ENCODE measurements at places on chromosomes 7 and 10. TPM values are rescaled to one million over a fixed set of nuclear protein-coding genes. Genes with fewer than 3 reads are reported as not detected.

Gene PNLIPRP3
- total RNA-seq: not detected

DNA sequence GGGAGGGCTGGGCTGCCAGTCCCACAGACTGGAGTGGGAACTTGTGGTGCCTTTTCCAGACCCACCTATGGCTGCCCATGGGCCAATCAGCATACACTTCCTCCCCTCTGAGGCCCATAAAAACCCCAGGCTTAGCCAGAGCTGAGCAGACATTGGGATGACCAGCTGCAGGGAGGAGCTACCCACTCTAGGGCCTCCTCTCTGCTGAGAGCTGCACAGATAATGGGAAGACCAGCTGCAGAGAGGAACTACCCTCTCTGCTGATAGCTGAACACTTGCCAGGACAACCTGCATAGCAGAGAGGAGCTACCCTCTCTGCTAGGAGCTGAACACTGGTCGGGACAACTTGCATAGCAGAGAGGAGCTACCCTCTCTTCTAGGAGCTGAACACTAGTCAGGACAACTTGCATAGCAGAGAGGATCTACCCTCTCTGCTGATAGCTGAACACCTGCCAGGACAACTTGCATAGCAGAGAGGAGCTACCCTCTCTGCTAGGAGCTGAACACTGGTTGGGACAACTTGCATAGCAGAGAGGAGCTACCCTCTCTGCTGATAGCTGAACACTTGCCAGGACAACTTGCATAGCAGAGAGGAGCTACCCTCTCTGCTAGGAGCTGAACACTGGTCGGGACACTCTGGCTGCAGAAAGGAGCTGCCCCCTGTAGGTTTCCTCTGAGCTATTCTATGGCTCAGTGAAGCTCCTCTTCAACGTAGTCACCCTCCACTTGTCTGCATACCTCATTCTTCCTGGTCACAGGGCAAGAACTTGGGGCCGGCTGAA lies 88.3 kb upstream of the CACUL1 start:
- H3K27me3 ChIP-seq: no peaks in the 10 kb centered on the region
- no peak overlapping the region for H3K4me3 ChIP-seq
- H3K4me1 ChIP-seq: peaks cover 33% of the 10 kb centered on the region
- H3K36me3 ChIP-seq: no peaks in the 10 kb centered on the region

GRCh38 chr10:17129741-17130140 lies at the start of gene CUBN:
TSS of gene CUBN (minus strand) at chr10:17129811. CDS start at chr10:17129765, 46 bp downstream.
- H3K27me3 ChIP-seq: no peaks in the 10 kb centered on the region
- no peak for DNase-seq
- H3K36me3 ChIP-seq: no peaks in the 10 kb centered on the region
- no peak within 1 kb of the TSS for H3K4me3 ChIP-seq
- H3K4me1 ChIP-seq: peaks cover 12% of the 10 kb centered on the region
- H3K27ac ChIP-seq: no peak within 1 kb of the TSS

Gene ATRNL1
- 39.6 TPM for total RNA-seq

Gene KCND2
- total RNA-seq: 3.7 TPM

All from mesothelial cell of epicardium (in vitro differentiated cells).